ENCODE measurements at places on chromosomes 3 and 15.

DNA sequence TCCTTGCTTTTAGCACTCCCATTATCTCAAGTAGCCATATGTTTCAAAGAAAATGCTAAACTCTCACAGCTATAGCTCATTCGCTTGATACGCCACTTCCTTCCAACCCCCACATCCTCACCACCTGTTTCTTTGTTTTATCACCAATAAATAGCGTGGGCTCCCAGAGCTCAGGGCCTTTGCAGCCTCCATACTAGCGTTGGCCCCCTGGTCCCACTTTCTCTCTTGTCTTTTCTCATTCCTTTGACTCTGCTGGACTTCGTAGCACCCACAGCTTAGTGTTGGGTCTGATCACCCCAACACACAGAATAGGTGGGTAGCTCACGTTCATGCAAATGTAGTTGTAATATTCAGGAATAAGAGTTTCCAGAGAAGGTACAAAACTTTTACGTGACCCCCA is 4.1 kb upstream of the GPD1L start:
- DNase-seq, result no peak

DNA sequence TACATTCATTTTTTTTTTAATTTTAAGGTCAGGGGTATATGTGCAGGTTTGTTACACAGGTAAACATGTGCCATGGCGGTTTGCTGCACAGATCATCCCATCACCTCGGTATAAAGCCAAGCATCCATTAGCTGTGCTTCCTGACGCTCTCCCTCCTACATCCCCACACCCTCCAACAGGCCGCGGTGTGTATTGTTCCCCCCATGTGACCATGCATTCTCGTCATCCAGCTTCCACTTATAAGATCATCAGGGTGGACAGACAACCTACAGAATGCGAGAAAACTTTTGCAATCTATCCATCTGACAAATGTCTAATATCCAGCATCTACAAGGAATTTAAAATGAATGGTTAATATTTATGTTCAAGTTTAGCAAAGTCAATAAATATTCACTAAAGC is 19.4 kb downstream of the ILDR1 start:
- no peak for DNase-seq

DNA sequence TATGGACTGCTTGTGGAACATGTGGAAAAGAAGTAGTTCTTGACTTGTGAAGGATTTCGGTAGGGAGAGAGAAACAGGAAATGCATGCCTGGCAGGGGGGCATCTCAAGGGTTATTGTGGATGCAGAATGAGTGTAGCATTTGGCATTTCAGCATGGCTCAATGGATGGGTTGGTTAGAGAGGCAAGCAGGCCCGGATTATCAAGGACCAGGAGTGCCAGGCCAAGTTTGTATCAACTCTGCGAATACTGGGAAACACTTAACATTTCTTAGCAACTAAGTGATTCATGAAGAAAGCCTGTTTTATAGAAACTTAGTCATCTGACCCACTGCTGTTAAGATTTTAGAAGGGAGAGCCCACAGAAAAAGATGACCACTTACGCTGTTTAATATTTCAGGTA is 33.6 kb downstream of the KIF15 start:
- DNase-seq, result no peak

GRCh38 chr3:116930786-116931185 is 221.2 kb downstream of the TUSC7 start:
- no peak for DNase-seq

DNA sequence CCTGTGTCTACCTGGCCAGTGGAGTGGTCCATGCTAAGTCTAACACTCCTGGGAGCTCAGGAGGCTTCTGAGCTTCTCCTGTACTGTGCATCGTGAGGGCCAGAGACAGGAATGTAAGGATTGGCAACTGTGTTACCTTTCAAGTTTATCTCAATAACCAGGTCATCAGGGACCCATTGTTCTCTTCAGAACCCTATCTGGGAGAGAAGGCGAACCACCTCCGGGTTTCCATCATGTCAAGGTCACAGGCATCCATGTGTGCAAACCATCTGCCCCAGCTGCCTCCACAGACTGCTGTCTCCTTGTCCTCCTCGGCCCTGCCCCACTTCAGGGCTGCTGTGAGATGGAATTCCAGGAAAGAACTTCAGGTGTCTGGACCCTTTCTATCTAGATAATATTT is 5.9 kb downstream of the ANKRD63 start:
- no peak for DNase-seq

DNA sequence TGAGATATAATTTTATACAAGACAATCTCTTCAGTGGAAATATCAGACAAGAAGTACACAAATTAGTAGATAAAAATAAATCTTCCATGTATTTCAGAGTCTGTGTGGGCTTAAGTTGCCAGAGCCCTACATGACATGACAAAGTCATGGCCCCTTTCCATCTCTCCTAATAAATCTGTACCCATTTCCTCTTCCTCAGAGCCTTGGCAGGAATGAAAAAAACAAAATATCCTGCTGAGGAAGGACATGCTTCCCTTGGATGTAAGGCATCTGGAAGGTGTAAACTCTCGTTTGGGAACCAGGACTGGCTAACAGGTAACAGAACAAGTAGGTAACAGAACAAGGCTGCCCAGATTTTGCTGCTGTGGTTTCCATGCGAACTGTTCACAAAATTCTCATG is 148.1 kb downstream of the SNRK start:
- no peak for DNase-seq

GRCh38 chr3:194925614-194926013 is 239.9 kb downstream of the FAM43A start:
- DNase-seq, result no peak

GRCh38 chr15:26521130-26521529 is 251.7 kb downstream of the GABRB3 start:
- DNase-seq, result no peak

DNA sequence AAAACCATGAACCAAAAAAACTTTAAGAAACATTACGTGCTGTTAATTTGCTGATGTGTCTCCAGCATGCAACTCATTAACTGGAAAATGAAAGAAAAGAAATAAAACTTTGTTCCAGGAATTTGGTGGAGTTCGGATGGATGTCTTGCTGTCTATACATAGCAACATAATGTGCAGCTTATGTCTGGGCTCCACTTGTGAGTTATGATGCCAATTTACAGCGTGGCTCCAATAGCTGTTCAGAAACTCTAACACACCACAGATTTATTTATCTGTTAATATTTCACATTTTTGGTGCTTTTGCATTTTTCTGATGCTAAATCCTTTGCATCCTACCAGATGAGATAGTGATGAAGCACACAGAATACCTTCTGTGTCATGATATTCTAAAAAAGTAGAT is 45.1 kb downstream of the MAP4 start:
- DNase-seq, result no peak

DNA sequence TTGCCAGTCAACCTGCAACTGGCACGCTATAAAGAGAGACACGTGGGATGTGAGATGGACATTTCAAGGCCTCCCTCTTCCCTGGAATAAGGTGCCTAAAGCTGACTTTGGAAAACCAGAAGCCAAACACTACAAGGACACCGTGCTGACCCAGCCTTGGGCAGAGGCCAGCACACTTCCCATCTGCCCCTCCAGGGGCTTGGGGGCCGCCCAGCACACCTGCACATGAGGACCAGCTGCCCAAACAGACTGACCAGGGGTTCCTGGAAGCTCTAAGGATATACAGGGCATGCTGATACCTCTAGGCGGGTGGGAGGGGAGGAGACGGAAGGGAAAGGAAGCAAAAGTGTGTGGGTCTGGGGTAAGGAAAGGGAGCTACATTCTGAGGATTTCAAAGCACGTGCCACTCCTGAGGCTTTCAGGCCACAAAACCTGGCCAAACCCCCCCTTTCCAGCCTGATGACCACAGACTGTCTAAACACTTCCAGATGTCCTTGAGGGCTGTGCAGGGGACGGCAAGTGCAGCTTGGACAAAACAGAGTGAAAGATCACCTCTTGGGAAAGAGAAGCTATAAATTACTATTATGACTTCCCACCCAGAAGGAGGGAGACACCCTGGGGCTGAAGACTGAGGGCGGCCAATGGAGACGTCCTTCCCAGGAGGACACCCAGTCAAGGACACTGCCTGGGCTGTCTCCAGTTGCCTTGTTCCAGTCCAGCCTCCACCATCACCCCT is 57.9 kb downstream of the ADCY5 start:
- DNase-seq, result no peak

- no peak for DNase-seq
Measured at GRCh38 chr3:175493301-175493700, 634.2 kb downstream of the NAALADL2 start.

DNA sequence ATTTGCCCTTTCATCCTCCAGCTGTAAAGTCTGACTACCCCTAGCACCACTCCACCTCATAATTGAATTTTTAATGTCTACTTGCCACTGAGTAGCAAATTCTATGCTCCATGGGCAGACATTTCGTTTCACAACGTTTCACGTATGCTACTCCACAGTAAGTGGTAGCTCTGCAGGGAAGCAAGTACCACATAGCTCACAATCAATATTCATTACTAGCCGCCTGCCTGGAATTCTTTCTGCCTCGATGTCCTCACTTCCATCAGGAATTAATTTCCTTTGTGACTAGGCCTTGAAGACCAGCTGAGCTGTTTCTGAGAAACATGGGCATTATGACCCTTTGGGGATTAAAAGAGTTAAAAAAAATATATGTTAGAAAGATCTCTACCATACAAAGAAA is 15.3 kb downstream of the NPTN start:
- DNase-seq, result no peak

Data from stimulated activated CD4-positive, alpha-beta T cell treated with anti-CD3 and anti-CD28 coated beads, TNF-alpha, amount 100 ng/mL, for 48 hours (primary cell).